ENCODE measurements at places on chromosomes 6 and 20.

DNA sequence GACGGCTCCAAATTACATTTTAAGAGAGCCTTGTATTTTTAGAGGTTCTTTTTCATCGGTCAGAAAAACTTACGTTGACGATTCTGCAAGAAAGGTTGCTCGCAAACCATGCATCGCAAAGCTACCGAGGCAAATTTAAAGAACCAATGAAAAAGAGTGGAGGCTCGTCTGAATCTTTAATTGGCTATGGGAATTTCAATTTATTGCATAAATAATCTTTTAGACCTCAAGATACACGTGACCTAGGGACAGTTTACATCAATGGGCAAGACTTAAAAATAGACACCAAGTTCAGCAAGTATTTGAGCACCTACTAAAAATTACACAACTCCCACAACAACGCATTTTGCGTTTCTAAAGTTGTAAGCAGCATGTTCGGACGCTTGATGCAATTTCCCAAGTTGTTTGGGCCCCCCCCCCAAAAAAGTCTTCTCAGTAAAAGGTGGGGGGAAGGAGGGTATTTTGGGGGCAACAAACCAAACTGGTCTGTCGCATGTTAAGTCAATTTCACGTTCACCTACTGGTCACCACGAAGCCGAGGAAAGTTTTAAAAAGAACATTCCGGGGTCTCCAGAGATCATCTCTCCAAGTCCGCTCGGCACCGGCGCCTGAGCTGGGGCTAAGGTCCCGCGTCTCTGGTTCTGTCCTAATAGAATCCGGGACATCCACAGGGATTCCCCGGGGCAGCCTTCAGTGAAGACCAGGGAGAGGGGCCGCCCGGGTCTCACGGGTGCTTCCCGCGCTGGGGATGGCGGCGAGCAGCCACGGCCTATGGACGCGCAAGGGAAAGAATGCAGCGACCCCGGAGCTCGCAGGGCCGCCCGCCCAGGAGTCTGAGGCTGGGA, 851 bp downstream of the SNX5 start:
- ATAC-seq = no peak

GRCh38 chr20:57913156-57913930, 203.5 kb upstream of the PMEPA1 start:
- ATAC-seq = no peak

GRCh38 chr6:119308991-119309657, 40.4 kb downstream of the MAN1A1 start:
- no peak for ATAC-seq

DNA sequence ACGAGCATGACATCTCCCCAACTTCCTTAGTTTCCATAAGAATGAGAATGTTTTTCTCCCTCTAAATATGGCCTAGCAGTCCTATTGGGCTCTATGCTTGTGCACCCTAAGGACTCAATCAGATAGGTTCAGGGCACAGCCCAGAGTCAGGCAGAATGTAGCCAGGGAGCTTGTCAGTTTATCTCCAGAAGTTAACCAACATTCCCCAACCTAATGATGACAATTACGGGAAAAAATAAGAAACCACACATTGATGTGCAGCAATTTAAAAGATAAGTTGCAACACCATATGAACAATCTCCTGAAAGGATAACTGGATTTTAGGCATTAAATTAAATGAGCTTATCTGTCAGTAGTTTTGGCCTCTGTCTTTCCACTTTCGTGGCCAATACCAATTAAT, 71.1 kb downstream of the HDDC2 start:
- ATAC-seq = no peak
